ENCODE measurements at places on chromosomes 12 and 14.

DNA sequence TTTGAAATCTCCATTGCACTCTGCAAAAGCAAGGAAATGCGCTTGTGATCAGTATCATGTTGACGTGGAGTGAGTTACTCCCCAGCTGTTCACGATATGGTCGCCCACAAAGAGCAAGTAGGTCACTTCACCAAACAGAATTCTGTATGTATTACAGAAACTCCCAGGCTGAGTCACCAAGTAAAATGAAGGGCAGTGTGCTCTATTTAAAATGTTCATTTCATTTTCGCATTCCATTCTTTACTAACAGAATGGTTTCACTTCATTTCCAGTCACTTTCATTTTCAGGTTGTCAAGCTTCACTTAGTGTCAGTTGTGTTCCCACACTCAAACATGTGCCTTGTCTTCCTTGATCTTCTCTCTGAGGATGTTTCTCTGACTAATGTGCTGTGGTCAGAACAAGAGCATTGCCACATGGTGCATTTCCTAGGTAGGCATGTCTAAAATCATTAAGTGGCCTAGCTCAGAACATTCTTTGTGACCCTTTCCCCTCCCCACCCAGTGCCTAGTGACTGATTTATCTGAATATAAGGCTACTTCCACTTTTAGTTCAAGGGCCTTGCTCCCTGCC, 391.2 kb downstream of the RAD51B start:
- no peaks in the 10 kb centered on the region for H3K36me3 ChIP-seq
- no peak overlapping the region for H3K27ac ChIP-seq
- H3K4me1 ChIP-seq: no peaks in the 10 kb centered on the region
- no peaks in the 10 kb centered on the region for H3K27me3 ChIP-seq
- no peak overlapping the region for H3K4me3 ChIP-seq
- no peak for DNase-seq

GRCh38 chr14:55848964-55849363, 269.0 kb downstream of the KTN1 start:
- no peak for DNase-seq
- H3K36me3 ChIP-seq: no peaks in the 10 kb centered on the region
- H3K4me1 ChIP-seq: peaks cover 7% of the 10 kb centered on the region
- no peak overlapping the region for H3K27ac ChIP-seq
- H3K27me3 ChIP-seq: no peaks in the 10 kb centered on the region
- H3K4me3 ChIP-seq: no peak overlapping the region

- peaks cover 13% of the 10 kb centered on the region for H3K4me1 ChIP-seq
- no peak overlapping the region for H3K27ac ChIP-seq
Measured at GRCh38 chr12:52155048-52155868, 36.6 kb downstream of the KRT80 start.

DNA sequence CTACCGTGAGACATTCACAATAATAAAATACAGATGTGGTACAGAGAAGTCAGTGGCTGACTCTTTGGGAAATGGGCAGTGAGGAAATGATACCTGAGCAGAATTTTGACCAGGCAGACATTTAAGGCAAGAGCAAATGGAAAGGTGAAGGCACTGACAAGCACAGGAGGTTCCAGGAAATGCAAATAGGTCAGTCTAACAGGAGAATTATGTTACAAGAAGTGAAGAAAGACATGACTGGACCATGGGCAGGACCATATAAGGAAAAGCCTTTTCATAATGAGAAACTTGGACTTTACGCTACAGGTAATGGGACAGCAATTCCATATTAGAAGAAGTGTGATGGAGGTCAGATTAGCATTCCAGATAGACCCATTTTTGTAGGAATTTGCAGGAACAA, 338.9 kb downstream of the PDZRN4 start:
- H3K36me3 ChIP-seq: no peaks in the 10 kb centered on the region
- H3K27me3 ChIP-seq: no peaks in the 10 kb centered on the region
- no peak overlapping the region for H3K4me3 ChIP-seq
- H3K4me1 ChIP-seq: peaks cover 5% of the 10 kb centered on the region
- DNase-seq: no peak

DNA sequence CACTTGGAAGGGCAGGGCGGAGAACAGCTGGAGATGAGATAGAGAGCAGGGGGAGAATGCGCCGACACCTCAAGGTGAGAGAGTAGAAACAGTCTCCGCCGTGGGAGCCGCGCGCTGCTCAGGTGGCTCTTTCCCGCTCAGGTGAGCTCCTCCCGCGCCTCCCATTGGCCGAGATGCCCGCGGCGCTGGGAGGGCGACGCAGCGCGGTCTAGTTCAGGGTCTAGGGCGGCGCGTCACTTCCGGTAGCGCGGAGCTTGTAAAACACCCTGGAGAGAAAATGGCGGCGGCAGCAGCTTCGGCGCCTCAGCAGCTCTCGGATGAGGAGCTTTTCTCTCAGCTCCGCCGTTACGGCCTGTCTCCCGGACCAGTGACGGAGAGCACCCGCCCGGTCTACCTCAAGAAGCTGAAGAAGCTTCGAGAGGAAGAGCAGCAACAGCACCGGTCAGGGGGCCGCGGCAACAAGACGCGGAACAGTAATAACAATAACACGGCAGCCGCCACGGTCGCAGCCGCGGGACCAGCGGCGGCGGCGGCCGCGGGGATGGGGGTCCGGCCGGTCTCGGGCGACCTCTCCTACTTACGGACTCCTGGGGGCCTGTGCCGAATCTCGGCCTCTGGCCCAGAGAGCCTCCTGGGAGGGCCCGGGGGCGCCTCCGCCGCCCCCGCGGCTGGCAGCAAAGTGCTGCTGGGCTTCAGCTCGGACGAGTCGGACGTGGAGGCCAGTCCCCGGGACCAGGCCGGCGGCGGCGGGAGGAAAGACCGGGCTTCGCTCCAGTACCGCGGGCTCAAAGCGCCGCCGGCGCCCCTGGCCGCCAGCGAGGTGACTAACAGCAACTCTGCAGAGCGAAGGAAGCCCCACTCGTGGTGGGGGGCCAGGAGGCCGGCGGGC, at the start of gene LEMD3:
TSS of gene LEMD3 (plus strand) at position 264 of the 889 bp plus-strand sequence. CDS start at position 278, 14 bp downstream.
- peak within 1 kb of the TSS; percentile 97 for H3K4me3 ChIP-seq
- H3K27ac ChIP-seq: peak within 1 kb of the TSS; percentile 92

Data from endothelial cell (in vitro differentiated cells).